ENCODE measurements at places on chromosomes 1 and 21.

DNA sequence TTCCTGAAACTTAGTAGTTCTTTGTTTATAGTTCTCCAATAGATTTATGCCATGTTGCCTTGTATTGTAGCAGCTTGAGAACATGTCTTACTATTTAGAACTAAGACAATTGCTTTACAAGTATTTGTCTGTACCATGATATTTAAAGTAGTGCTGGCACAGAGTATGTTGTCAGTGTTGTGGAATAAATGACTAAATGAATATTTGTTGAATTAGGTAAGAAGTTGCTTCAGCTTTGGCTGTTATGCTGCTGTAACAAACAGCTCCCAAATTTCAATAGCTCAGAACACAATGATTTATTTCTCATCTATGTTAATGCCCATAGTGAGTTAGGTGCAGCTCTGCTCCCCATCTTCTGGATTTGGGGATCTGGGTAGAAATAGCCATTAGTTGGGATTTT lies 90.2 kb upstream of the VCAM1 start:
- DNase-seq: no peak

DNA sequence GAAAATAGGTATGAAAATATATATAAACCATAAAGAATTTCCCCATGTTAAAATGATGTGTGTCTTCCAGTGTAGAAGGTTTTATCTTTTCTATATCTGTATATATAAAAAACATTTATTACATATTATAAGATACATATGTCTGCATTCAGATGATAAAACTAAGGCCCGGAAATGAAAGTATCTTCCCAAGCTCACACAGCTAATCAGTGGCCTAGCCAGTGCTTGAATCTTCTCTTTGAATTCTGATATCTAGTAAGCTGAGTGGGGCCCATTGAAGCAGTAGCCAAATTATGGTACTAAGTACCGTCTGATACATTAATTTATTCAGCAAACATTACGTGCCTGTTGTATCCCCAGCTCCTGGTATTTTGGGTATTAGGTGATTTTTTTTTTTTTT lies 28.6 kb downstream of the UCK2 start:
- DNase-seq: no peak

GRCh38 chr1:225426395-225427234 lies 1.2 kb downstream of the LBR start:
- DNase-seq: no peak

- DNase-seq: no peak
Measured at GRCh38 chr1:193309936-193310475, 123.6 kb upstream of the B3GALT2 start.

GRCh38 chr1:153387001-153387400 lies 3.9 kb downstream of the S100A8 start:
- no peak for DNase-seq

GRCh38 chr1:32806290-32806689 lies 10.9 kb downstream of the YARS1 start:
- no peak for DNase-seq

- no peak for DNase-seq
Measured at GRCh38 chr1:15637826-15638225, 20.6 kb downstream of the DDI2 start.
